ENCODE measurements at places on chromosomes 7 and 10.

DNA sequence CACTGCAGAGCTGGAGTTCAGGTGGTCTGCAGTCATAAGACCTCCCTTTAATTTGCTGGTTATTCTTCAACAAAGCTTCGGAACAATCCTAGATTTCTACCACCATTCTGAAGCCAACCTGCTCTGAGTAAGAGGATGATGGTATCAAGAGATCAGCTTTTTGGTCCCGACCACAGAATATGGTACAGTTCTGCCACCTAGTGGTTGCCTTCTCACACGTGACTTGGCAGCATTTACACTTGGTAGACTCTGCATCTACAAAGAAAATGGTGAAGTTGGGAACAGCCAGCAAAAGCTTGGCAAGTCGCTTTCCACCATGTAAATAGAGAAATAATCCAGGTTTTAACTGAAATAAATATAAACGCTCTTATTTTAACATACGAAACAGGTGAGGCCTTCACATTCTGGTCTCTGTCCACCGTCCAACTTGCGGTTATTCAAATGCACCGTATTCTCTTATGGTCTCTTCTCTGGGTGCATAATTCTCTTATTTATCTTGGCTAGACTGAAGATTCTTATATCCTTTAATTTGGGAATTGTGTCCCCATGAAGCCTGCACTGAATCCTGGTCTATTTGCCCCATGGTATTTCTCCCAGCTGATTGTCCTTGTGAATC lies 173.9 kb upstream of the GRM3 start:
- DNase-seq, result peak; percentile 64

DNA sequence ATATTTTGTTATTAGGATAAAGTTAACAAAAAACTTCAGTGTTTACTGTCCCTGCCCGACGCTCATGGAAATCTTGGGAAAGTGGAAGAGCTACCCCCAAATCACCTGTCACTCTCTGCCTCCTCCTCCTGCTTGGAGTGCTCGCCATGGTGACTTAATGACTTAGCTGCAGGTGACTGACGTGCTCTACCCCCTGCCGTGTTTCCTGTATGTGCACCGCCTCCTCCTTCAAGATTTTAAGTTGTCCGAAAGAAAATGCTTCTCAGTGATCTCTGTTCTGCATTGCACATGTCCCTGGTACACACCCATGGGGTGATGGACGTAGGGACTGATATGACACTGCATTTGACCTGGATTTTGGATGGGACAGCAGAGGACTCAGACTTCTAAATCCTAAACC lies 338.8 kb upstream of the SHH start:
- no peak for DNase-seq

- no peak for DNase-seq
Measured at GRCh38 chr10:131850383-131850870, 50.4 kb upstream of the PPP2R2D start.

DNA sequence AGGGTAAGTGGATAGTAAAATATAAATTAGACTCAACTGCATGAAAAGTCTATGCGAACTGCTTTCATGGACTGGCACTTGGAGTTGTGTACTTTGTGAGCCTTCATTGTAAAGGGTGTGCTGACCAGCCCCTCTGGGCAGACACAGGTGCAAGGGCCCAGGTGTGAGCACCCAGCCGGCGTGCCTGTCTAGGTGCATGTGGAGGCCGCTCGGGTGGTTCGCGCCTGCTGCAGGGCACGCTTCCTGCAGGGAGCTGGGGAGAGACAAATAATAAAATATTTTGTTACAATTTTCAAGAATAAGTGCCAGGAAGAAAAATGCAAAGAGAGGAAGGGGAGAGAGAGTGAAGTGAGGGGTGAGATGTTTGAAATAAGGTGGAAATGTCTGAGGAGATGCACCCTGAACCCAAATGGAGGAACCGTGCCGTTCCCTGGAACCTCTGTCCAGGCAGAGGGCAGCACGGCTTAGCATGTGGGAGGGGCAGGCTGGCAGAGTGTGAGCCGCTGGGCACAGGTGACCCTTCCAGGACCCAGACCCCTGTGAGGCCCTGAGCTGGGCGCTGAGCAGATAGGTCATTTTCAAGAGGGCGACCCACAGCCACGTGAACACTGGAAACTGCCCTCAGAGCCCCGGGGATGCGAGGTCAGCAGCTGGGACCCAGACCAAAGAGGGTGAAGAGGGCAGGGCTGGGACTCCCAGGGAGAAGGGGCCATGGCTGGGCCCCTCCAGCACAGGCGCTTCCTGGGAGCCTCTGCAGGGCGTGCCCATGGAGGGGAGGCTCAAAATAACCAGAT lies 28.7 kb downstream of the RNF32 start:
- no peak for DNase-seq

- no peak for DNase-seq
Measured at GRCh38 chr7:105055084-105055483, 41.1 kb downstream of the KMT2E start.

- DNase-seq, result no peak
Measured at GRCh38 chr10:124005091-124005490, 88.3 kb downstream of the CHST15 start.

DNA sequence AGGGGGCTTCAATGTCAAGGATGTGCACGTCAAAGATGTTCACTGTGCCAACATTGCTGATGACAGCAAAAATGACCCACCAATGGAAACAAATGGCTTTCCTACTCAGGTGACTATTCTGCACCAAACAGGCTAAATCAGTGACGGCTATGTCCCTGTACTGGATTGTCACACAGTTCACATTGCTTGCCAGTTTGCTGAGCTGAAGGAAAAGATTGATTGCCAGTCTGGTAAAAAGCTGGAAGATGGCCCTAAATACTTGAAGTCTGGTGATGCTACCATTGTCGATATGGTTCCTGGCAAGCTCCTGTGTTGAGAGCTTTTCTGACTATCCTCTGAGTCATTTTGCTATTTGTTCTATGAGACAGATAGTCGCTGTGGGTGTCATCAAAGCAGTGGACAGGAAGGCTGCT lies 202.2 kb upstream of the ETV1 start:
- no peak for DNase-seq

- DNase-seq, result no peak
Measured at GRCh38 chr10:23457632-23458417, 18.9 kb downstream of the OTUD1 start.

DNA sequence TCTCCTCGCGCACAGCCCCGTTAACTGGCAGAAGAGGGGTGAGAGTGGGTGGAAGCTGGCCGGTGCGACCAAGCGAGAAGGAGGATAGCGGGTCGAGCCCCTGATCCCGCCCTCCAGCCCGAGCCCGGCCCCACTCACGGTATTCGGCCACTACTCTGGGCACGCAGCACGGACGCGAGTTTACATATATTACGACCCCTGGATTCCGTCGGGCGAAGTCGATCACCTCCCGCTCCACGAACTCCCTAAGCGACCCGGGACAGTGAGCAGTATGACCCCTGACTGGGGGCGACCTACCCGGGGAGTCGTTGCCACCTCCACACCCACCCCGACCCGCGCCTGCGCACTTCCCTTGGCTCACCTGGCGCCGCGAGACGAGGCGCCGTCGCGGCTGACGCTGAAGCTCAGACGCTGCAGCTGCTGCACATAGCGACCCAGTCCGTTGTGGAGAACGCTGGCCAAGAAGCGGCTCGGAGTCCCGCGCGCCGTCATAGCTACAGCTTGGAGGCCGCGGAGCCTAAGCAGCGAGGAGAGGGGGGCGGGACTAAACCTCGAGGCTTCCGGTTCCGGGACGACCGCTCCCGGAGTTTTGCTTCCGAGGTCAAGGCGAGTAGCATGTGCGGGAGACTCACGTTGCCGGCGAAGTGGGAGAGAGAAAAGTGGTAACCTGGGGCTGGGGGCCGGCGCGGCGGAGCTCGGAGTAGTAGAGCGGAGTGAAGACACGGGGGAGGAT lies at the start of the genes MRPL43 and TWNK:
Gene MRPL43 (minus strand): TSS at position 546 of the 733 bp plus-strand sequence. CDS start 54 bp downstream, at position 492.
Gene TWNK (plus strand): TSS at position 592 of the 733 bp plus-strand sequence. CDS start 668 bp downstream, outside the sequence.
- peak; percentile 47 for DNase-seq

- DNase-seq, result no peak
Measured at GRCh38 chr7:121558288-121558687, 162.2 kb upstream of the FAM3C start.

- DNase-seq, result no peak
Measured at GRCh38 chr7:155398944-155399343, 59.0 kb upstream of the EN2 start.

GRCh38 chr10:77300682-77301302 lies 336.8 kb downstream of the KCNMA1 start:
- DNase-seq, result no peak

DNA sequence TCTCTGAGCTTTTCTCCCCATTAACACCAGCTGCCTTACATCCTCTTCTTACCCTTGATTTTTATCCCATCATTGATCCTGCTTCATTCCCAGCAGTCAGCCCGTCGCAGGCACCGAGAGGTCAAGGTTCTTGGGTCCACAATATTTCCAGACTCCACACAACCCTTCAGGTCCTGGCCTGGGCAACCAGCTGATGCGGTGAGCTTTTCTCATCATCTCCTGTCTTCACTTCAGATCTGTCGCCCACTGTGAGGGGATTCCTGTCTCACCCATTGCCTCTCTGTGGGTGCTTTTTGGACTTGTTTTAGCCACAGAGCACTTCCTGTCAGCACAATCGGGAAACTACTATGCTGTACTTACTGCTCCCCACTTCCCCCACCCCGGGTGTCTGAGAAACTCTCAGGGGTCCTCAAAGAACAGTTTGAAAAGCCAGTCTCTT lies 8.4 kb upstream of the PVRIG start:
- DNase-seq, result no peak

GRCh38 chr10:3068968-3069737 lies 1.8 kb downstream of the PFKP start:
- no peak for DNase-seq

- no peak for DNase-seq
Measured at GRCh38 chr10:76544789-76545188, 1092.8 kb downstream of the KCNMA1 start.

- DNase-seq, result no peak
Measured at GRCh38 chr7:119197172-119197876, 972.8 kb downstream of the ANKRD7 start.

- no peak for DNase-seq
Measured at GRCh38 chr7:55381696-55382095, 16.6 kb downstream of the LANCL2 start.

DNA sequence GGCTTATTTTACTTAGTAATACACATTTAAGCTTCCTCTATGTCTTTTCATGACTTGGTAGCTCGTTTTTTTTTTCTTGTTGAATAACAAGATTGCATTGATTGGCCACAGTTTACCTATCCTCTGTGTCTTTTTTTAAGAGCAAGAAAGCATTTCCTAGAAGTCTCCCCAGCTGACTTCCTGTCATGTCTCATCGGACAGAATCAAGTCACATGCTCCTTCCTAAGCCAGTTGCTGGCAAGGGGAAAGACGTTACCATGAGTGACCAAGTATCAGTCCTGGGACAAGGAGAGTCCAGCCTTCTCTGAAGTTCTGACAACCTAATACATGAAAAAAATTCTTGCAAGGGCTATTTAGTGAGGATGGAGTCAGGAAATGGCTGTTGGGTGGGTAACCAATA lies 24.9 kb upstream of the SFRP5 start:
- no peak for DNase-seq

DNA sequence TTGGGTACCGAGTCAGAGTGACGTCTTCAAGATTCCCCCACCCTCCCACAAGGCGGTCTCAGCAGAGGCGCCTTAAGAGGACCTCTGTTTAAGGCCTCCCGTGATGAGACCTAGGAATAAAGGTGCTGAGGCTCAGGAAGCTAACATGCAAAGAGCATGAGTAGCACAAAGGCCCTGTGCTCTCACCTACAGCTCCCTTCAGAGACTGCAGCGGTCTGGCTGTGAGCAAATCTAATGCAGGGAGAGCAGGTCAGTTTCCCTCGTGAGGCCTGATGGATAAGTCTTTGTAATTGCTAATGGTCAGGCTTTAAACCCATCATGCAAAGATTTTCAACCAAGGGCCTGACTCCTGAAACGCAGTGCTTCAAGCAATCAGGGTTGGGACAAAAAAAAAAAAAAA lies 909.3 kb upstream of the GHITM start:
- DNase-seq, result no peak

GRCh38 chr7:128827971-128828711 lies 2.1 kb upstream of the FLNC start:
- DNase-seq, result no peak

- DNase-seq, result no peak
Measured at GRCh38 chr7:42020061-42020460, 216.9 kb downstream of the GLI3 start.

DNA sequence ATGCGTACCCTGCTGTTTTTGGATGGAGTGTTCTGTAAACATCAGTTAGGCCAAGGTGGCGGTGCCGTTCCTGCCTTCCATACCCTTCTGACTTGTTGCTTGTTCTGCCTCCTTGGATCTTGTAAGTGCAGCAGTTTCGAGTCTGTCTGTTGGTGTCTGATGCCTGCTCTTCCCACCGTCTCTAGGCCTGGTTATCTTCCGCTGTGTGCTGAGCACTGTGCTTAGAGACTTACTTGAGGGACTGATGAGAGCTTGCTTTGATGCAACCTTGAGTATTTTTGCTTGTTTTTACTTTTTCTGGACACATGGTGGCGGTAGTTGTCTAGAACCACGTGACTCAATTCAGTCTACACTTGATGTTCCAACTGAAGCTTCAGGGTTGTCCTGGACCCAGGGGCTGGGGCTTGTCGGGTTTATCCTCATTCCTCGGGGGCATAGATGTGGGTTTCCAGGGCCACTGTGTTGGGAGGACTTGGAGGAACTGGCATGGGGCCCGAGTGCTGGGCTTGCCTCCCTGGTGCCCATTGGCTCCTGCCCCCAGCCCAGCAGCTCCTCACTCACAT lies 14.4 kb upstream of the SPRN start:
- no peak for DNase-seq

All from NCI-H2171 treated with DMSO at 0.1 percent for 48 hours (cell line).